GM18507 (cell line): ENCODE measurements at places on chromosomes 11 and 22.
A peak's percentile ranks its signal among the peaks of the same experiment; 100 is the strongest.

DNA sequence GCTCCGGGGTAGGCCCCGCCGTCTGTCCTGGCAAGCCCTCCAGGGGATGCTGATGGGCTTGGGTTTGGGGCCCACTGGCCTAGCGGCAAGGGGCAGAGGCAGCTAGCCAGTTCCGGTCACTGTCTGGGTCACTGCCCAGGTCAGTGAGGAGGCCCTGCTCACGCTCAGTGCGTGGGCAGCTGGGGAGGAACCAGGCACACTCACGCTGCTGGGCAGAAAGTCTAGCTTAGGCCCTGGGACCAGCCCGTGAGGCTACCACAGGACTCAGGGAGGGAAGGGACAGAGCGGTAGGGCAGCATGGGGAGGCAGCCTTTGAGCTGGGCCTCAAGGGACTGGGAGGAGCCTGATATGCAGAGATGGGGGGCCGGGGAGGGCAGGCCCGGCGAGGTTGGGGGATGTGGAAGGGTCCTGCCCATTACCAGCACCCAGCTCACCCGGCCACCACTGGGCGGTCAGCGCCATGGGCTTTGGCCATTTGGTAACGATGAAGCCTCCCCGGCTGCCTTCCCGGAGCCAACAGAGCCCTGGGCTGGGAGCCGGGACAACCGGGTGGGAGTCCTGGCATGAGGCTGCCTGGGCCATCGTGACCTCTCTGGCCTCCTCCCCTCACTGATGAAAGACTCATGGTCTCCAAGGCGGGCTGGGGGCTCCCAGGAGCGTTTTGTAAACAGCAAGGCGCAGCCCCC is 14.2 kb downstream of the SHISAL1 start:
- no peak for DNase-seq

- DNase-seq, result no peak
Measured at GRCh38 chr11:78364128-78364751, 53.4 kb downstream of the GAB2 start.

GRCh38 chr11:48170241-48171233 is 46.1 kb upstream of the OR4B1 start:
- no peak for DNase-seq

GRCh38 chr11:33861941-33862589 is 29.8 kb downstream of the LMO2 start:
- DNase-seq, result no peak

GRCh38 chr11:1291295-1292017 is 18.0 kb downstream of the TOLLIP start:
- no peak for DNase-seq

- peak; percentile 26 for DNase-seq
Measured at GRCh38 chr22:35043252-35043933, 22.6 kb upstream of the ISX start.

DNA sequence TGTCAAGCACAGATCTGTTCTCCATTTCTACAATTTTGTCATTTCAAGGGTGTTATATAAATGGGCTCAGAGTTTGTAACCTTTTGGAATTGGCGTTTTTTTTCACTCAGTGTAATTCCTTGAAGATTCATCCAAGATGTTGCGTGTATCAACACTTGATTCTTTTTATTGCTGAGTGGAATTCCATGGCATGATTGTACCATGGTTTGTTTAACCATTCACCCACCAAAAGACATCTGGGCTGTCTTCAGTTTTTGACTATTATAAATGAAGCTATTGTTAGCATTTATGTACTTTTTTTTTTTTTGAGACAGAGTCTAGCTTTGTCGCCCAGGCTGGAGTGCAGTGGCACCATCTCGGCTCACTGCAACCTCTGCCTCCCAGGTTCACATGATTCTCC is 2.9 kb downstream of the OOSP1 start:
- no peak for DNase-seq

DNA sequence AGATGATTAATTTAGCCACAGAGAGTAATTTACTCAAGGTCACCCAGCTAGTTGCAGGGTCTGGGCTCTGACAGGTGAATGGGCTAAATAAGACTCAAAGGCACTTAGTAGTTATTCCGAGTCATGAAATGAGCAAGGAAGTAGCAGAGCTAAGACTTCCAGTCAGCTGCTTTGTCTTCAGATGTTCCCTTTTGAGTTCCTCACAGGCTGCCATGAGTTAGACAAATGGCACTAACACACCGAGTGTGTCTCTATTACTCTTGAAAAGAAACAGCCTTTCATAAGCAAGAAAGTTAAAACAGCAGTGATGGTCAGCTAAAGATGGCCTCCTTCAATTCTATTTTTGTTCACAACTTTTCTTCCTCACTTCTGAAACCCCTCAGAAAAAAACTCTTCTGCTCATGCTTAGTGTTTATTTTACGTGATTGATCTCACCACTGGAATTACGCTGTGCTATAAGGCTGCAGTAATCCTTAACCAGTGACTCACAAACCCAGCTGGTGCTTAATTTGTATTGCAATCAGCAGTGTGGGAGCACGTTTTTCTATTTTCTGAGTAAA is 389.1 kb downstream of the AASDHPPT start:
- DNase-seq, result no peak

- DNase-seq, result no peak
Measured at GRCh38 chr22:23094695-23095681, 24.7 kb downstream of the GNAZ start.

DNA sequence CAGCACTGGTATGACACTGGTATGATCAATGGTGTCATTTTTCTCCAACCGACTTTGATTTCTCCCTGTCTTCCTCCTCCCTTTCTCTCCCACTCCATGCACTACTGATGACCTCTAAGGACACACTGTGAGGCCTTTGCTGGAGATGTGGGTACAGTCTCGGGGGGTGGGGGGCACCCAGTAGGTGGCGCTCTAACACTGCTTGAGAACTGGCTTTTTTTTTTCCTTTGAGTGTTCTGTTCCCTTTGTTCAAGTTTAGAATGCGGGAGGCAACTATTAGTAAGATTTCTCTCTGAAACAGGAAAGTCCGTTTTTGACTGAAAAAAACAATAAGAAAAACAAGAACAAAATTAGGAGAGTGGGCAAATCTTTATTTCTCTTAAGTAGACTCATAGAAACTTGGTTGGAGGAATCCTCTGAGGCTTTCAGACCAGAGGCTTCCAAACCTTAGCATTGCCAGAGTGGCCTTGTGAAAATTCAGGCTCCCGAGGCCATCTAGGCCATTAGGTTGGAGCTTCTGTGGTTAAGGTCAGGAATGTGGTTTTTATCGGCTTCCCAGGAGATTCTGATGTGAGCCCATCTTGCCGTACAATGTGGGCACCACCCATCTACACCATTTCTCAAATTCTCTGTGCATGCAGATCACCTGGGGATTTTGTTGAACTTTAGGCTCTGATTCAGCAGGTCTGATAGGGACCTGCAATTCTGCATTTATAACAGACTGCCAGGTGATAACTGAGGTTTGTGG is 43.2 kb downstream of the PANX1 start:
- peak; percentile 12 for DNase-seq

- no peak for DNase-seq
Measured at GRCh38 chr11:121672630-121673487, 220.1 kb upstream of the SORL1-AS1 start.

- no peak for DNase-seq
Measured at GRCh38 chr11:68026391-68027105, 3.9 kb upstream of the NDUFS8 start.

DNA sequence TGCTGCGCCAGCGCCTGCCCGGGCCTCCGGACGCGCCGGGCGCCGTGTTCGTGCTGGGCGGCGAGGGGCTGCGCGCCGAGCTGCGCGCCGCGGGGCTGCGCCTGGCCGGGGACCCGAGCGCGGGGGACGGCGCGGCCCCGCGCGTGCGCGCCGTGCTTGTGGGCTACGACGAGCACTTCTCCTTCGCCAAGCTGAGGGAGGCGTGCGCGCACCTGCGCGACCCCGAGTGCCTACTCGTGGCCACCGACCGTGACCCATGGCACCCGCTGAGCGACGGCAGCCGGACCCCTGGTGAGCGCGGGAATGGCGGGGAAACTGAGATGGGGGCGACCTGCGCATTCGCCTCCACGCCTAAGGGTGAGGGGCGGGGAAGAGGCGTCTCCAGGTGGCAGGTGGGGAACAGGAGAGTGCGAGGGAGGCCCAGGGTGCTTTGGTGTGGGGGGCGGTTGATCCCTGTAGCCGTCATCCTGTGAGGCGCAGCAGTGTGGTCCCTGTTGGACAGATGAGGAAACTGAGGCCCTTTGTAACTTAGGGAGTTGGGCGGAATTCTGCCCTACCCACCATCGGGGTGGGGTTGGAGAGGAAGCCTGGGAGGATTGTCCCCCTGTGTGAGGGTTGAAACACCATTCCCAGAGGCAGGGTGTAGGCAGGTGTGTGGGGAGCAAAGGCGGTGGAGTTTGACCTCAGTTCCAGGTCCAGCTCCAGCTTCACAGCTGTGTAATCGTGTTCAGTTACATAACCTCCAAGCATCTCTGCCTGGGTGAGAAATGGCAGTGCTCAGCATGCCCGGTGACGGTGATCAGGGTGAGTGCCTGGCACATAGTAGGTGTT is 758 bp downstream of the PDXP start:
- no peak for DNase-seq

GRCh38 chr22:38727123-38727522 is 21.4 kb downstream of the GTPBP1 start:
- DNase-seq, result no peak

- no peak for DNase-seq
Measured at GRCh38 chr22:17213976-17214375, 5.3 kb downstream of the ADA2 start.

- DNase-seq, result no peak
Measured at GRCh38 chr22:30312053-30312452, 14.7 kb downstream of the TBC1D10A start.

- DNase-seq, result no peak
Measured at GRCh38 chr11:1730059-1730629, 20.3 kb downstream of the IFITM10 start.

DNA sequence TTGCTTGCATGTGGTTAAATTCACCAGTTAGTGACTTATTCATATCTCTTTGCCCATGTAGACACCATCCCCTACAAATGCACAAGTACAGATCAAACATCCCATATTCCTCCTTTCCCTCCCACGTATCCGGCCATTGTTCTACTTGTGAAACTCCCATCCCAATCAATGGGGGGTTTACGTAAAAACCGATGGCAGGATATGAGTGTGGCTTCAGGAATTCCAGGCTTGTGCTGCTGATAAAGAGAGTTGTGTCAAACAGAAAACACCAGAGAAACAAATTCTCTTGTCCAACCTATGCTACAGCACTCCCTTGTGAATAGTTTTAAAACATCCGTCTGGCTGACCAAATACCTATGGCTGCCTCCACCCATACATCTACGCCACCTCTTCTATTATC is 15.5 kb downstream of the FLI1 start:
- no peak for DNase-seq

GRCh38 chr11:3380706-3381545 is 2.0 kb upstream of the ZNF195 start:
- no peak for DNase-seq

GRCh38 chr11:130653838-130654636 is 205.6 kb downstream of the ADAMTS15 start:
- no peak for DNase-seq

GRCh38 chr11:15599376-15599775 is 484.7 kb downstream of the INSC start:
- DNase-seq, result no peak

DNA sequence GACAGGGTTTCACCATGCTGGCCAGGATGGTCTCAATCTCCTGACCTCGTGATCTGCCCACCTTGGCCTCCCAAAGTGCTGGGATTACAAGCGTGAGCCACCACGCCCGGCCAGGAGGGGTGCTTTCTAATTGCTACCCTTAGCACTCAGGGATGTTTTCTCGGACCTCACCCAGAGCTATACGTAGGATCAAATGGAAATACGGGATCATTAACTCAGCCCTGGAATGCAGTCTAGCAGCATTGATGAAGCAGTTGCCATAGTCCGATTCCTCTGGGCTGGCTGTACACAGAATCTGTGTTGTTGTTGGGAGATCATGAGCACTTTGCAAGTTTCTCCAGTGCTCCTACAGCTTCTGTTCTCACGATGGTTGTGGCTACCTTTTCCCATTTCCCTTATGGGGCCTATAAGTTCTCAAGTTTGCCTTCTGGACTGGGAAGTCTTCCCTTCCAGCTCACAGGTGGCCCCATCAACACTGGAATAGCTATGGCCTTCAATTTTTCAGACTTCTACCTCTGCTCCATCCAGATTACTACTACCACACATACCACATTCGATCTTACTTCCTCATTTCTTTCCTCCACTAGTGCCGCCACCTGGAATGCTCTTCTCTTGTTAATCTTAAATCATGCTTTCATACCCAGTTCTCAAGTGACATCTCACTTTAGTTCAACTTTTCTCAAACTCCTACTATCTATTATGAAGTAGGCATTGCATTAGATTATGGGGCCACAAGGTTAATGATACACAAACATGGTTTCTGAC is 16.1 kb upstream of the PCF11 start:
- no peak for DNase-seq

DNA sequence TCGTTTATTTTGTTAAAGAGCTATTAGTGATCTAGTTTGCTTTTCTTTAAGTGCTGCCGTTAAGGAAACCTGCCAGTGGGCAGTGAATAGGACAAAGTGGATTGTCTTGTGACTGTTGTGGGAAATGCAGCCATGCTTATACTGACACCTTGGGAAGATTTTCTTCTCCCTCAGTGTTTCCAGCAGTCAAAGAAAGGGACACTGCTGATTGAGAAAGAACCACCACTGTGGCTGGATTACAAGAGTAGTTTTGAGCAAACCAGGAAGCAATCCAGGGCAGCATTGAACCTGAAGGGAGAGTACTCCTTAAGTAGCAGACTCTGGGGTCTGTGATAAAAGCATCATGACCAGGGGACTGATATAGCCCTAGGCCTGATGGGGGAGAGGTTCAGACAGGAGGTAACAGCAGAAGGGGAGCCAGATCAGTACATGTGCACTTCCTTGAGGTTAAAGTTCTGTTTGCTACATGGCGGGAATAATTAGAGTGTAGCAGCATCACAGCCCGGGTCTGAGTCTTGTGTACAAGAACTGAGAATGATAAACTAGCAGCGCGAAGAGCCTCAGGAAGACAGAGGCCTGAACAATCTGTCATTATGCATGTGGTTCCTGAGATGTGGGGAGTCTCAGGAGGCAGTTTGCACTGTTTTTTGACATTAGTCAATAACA is 167.8 kb downstream of the C11orf91 start:
- DNase-seq, result no peak
